ENCODE measurements at places on chromosomes 5 and 9.
A peak's percentile ranks its signal among the peaks of the same experiment; 100 is the strongest.

DNA sequence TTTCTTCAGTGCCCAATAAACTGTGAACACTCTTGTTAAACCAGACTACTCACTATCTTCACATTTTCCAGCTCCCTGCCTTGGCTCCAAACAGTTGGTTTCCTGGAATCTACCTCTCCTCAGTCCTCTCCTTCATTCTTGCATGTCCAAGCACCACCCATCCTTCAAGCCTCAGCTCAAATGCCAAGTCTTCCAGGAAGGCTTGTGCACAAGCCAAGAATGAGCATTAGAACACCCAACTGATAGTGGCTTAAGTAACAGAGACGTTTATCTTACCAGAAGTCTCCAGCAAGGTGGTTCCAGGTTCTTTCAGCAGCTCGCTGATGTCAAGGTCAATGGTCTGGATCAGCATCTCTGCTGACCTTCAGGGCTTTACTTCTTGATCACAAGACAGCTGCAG is 60.1 kb downstream of the PTPDC1 start:
- peak; percentile 32 for DNase-seq

DNA sequence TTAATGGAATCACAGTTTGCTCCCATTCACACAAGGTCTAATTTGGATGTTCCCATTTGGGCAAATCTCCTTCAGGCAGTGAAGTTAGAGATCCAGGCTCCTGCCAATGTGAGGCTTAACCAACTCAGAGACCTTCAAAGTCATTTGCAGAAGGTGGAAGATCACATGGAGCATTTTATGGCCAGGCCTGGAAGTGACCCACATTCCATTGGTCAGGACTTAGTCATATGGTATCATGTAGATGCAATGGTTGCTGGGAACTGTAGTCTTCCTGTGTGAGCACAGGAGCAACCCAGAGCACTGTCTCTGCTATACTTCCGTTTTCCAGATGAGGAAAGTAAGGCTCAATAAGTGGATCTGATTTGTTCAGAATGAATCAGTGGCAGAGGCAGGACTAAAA is 292.7 kb upstream of the SMARCA2 start:
- DNase-seq = no peak

- DNase-seq = no peak
Measured at GRCh38 chr5:173664154-173664526, 47.7 kb upstream of the BOD1 start.

- peak; percentile 31 for DNase-seq
Measured at GRCh38 chr9:113675475-113675941, 200.6 kb upstream of the ZNF618 start.

DNA sequence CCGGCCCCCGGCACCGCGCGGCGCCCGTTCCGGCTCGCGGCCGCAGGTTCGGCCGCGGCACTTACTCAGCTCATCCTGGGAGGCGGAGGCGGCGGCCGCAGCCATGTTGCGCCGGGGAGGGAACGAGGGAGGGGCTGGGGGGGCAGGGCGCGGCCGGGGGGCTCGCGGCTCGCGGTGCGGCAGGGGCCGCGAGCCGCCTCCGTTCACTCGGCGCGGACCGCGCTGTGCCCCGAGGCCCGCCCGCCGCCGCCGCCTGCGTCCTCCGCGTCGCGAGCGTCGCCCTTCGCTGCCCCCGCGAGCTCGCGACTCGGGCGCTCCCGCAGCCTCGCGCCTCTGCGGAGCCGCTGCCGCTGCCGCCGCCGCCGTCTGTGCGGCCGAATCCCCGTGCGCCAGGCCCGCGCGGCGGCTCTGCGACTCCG is 735 bp downstream of the ECPAS start:
- DNase-seq = no peak

- no peak for DNase-seq
Measured at GRCh38 chr5:93587597-93588351, 4.8 kb downstream of the NR2F1 start.

DNA sequence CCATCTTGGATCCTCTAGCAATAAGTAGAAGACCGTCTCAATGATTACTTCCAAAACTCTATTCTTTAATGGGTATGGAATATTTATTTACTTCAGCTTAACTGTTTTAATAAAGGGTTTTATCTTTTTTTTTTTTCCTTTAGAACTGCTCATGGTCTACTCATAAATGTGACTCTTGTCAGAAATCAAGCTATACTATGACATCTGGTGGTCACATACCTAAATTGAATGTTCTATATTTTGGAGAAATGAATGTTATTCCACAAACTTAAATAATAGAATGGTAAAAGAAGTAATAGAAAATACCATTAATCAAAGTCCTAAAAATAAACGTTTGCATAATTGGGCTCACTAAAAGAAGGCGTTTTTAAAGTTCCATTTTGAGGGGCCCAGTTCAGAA is 131.2 kb upstream of the PLCXD3 start:
- no peak for DNase-seq

DNA sequence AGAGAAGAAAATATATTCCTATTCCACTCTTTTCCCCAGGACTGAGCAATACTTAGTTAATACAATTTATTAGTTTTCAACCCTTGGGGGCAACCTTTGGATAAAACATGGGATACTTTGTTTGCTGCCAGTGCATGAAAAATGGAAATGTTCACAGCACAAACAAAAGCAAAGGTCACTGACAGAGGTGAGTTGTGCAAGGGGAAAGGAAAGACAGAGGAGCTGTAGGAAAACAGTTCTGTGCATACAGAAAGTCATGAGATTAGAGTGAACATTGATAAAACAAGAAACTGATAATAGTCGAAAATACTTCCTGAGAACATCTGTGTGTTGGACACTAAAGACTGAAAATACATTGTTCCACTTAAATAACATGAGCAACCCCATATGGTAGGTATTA is 779.8 kb downstream of the TLE4 start:
- no peak for DNase-seq

DNA sequence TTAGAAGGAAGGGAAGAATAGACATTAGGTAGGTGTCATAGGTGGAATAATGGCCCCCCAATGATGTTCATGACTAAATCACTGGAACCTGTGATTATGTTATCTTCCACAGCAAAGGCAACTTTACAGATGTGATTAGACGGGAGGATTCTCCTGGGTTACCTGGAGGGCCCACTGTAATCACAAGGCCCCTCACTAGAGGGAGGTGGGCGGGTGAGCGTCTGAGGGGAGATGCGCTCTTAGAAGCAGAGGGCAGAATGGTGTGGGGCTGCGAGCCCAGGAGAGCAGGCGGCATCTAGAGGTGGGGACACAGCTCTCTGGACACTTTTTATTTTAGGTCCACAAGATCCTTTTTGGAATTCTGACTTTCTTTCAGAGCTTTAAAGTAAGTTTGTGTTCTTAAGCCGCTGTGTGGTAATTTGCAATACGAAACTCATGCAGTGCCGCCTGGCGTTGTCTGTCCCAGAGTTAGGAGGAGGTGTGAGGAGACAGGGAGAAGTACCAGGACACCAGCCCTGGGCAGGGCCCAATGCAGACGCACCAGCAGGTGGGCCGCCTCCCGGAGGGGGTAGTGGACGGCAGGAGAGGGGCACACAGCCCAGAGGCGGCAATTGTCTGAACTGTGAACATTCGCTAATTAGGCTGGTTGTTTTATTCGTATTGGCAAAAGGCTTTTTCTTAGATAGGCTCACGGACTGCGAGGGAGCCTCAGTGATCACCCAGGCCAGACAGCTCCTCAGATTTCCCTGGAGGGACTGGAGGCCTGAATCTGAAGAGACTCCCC is 51.1 kb upstream of the FANCC start:
- no peak for DNase-seq

- no peak for DNase-seq
Measured at GRCh38 chr9:102164247-102164646, 425.8 kb upstream of the GRIN3A start.

DNA sequence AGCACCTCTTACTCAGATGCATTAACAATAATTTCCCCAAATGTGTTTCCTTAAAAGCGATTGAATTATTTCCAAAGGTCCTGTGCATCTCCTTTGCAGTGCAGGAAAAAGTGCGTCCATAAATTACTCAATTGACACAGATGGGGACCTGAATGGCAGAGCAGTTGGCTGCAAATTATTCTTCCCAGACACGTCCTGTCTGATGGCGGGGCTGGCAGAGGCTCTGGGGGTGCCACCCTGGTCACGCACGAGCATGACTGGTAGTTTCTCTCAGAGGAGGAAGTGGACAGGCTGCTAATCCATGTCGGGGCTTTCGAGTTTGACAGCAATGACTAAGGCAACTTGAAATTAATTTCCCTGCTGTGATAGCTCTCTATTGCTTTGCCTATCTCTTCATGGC is 264.8 kb upstream of the BRINP1 start:
- DNase-seq = no peak

- DNase-seq = no peak
Measured at GRCh38 chr9:34555936-34556525, 33.2 kb upstream of the ENHO start.
